ENCODE measurements at places on chromosomes 3 and 15.
A peak's percentile ranks its signal among the peaks of the same experiment; 100 is the strongest.

DNA sequence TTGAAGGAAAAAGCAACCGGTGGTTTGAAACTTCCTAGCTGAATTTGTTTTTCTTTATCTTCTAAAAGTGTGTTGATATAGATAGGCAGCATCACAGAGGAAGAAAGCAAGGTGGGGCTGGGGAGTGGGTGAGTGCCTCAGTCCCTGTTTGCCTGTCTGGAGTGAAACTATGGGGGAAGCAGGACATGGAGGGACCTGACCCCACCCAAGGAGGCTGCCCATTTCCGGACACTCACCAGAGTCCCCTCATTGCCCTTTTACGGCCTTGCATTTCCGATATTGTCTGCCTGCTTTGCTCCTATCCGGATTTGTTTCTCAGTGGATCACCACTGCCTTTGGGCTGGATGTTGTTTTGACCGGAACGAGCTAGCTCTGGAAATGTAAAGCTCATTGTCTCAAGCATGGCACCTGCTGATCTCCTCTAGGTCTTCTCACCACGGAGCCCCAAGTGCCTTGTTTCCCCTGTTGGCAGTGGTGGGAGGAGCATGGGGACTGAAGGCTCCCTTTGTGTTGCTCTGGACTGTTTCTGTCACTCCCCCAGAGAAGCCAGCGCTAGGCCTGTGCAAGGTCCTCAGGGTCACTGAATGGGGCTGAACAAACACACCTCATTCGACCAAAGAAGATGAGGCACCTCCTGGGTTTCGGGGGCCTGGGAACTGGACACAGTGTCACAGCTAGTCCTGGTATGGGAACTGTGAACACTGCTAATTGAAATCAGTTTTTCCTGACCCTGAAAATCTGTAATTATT, 7.0 kb downstream of the CLDN11 start:
- no peak for DNase-seq

GRCh38 chr3:144466114-144466513, 494.5 kb downstream of the DIPK2A start:
- DNase-seq: no peak

- DNase-seq: no peak
Observed at GRCh38 chr3:134852132-134852531, 57.1 kb downstream of the EPHB1 start.

DNA sequence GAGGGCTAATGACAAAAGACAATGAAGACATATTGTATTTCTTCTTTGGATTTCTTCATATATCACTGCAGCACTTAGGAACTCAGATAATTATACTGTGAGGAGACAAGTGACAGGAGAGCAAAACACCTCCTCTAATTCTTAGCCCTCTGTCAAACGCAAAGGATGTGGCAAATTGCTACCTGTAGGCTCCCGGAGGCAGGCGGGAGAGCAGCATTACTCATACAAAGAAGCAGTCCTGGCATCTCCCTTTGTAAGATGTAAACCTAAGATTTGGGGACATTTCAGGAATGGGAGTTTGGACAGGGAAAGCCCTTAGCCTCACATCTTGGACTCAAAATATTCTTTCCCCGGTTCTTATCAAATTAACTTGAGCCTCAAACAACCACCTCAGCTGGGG, 460.8 kb downstream of the SOX2 start:
- DNase-seq: no peak

DNA sequence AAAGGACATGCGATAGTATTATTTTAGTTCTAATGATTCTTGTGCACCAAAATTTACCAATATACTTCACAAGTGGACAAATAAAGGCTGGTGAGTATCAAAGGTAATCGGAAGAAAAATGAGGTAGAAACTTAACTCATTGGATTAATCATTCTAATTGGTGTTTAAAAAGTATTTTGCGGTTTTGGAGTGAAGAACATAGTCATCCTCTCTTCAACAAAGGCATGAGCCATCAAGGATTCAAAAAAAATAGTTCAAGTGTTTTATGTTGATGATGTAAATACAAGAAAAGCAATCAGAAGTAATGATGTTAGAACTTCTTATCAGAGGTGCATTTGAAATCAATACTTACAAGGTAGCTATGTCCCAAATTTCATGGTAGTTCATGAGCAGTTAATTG, 221.5 kb downstream of the P3H2 start:
- DNase-seq: no peak

DNA sequence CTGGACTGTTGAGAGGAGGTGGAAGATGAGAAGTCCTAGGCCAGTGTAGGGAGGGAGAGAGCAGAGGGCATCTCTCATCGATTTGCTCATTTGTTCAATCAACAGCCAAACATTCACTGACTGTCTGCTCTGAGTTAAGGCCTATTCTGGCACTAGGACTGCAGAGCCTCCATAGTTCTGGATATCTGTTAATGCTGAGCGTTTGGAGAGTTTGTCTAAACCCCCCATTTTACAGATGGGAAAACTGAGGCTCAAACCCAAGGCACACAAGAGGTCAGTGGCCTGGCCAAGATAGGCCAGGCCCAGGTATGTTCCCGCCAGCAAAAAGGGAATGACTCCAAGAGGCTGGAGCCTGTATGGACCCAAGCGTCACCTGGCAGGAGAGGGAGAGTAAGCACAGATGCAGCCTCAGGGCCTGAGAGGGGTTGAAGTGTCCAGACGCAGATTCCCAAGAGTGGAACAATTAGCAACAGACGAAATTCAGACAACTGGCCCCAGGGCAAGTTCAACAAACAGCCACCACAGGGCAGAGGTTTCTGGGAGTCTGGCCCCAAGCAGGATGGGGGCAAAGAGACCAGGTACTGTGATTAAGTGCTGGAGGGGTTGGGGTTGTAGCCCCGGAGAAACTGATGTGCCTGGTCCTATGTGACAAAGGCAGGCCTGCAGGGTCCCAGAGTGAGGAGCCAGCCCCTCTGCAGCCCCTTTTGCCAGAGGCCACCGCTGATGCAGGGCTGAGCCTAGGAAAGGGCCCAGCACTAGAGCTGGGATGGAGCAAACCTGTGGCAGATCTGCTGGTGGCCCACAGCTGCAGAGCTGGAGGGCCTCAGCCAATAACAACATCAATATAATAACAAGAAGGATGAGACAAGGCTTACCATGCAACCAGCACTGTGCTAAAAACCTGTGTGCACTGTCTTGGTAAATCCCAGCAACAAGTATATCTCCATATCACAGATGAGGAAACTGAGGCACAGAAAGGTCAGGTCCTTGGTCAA, 245.1 kb upstream of the TLE3 start:
- no peak for DNase-seq

GRCh38 chr3:134849561-134849960, 54.5 kb downstream of the EPHB1 start:
- DNase-seq: no peak

- no peak for DNase-seq
Observed at GRCh38 chr3:81086348-81086747, 675.1 kb downstream of the GBE1 start.

- no peak for DNase-seq
Observed at GRCh38 chr15:74402873-74403587, 30.7 kb downstream of the SEMA7A start.

DNA sequence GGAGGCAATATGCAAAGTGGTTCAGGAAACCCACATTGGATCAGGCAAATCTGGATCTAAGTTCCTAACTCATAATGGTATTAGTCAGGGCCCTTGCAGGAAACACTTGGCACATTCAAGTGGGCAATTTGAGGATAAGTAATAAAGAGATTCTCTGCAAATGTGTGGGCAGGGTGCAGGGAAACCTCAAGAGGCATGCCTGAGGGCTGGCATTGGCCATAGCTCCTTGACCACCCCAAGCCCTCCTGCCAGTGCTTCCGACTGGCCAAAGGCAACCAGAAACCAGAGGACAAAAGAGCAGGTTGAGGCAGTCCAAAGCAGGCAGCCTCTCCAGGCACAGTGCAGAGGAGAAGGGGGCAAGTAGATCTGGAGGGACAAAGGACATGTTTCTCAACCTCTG, 130.8 kb upstream of the SNTN start:
- DNase-seq: no peak

DNA sequence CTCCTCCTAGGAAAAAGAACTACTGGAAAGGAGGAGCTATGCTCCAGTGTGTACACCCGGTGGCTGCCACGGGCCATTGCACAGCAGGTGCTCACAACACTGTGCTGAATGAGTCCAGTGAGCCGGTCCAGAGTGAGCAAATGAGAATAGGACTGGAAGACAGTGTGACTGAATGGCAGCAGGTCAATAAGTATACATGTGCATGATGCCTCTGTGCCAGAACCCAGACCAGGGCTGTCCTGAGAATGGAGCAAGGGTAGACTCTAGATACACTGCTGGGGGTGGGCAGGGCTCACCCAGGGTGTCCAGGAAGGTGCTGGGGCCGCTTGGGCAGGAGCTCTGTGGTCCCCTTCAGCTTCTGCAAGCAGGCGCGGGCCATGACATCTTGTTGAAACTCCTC, 8.3 kb downstream of the POLG start:
- DNase-seq: no peak

GRCh38 chr15:80698676-80699075, 3.6 kb downstream of the ABHD17C start:
- no peak for DNase-seq

GRCh38 chr15:66019368-66019767, 150.1 kb downstream of the RAB11A start:
- no peak for DNase-seq

DNA sequence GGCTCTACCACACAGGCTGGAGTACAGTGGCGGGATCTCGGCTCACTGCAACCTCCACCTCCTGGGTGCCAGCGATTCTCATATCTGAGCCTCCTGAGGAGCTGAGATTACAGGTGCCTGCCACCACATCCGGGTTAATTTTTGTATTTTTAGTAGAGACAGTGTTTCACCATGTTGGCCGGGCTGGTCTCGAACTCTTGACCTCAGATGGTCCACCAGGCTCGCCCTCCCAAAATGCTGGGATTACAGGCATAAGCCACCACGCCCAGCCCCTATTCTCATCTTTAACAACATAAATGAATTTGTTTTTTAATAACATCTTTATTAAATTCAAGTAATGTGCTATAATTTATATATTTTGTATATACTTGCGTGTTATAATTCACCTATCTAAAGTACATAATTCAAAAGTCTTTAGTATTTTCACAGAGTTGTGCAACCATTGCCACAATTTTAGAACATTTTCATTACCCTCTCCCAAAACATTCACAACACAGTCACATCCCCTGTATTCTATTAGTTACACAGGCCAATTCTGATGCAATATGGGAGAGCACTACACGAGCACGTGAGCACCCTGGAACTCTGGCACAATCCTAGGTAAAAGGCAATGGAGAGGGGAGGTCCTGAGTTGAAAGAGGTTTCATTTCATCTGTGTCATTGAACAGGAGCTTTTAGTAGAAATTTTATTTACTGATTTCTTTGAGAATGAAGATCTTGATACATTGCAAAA, 21.2 kb upstream of the MTMR14 start:
- DNase-seq: no peak

- DNase-seq: no peak
Observed at GRCh38 chr3:85360742-85361387, 402.1 kb downstream of the CADM2 start.

GRCh38 chr3:181009225-181009624, 19.7 kb upstream of the DNAJC19 start:
- DNase-seq: no peak

- no peak for DNase-seq
Observed at GRCh38 chr3:180947761-180948390, 35.4 kb downstream of the FXR1 start.

DNA sequence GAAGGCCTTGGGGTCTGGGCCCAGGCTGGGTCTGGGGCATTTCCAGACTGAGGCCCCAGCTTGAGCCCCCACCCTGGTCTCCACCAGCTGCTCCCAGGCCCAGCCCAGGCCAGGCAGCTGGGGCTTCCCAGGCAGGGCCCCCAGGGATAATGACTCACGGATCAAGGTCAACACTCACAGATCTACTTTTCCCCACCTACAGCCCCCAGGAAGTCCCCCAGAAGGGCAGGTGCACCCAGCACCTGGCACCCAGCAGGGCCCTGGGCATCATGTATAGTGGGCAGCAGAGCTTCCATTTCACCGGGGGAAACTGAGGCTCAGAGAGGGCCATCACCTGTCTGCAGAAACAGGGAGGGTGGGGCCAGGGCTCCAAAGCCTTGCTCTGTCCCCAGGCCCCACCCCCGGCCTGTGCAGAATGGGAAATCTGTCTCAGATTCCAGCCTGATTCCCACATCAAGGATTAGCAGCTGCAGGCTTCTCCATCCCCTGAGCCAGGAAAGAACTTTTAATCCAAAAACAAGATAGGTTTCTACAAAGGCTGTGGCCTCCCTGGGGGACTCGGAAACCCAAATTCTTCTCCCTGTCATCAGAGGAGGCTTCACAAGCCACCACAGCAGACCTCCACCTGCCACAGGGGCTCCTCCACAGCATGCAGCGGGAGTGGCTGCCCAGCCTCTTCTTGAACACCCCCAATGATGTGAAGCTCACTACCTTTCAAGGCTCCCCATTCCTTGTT, 49.8 kb downstream of the IQSEC1 start:
- peak; percentile 61 for DNase-seq

DNA sequence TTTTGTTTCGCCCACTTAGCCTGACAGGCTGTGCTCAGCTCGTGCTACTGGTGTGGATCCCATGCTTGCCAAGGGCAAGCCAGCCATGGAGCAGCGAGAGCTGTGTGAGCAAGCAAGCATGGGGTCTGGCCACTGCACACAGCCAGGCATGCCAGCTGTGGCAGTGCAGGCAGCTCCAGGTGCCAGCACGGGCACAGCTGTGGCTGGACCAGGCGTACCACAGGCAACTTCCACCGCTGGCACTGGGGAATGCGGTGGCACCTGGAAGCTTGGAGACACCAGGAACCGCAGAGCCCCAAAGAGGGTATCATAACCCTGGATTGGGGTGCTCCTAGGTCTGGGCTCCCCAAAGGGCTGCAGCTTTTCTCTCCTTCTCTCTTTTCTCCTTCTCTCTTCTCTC, 4.3 kb upstream of the LIMD1 start:
- no peak for DNase-seq

DNA sequence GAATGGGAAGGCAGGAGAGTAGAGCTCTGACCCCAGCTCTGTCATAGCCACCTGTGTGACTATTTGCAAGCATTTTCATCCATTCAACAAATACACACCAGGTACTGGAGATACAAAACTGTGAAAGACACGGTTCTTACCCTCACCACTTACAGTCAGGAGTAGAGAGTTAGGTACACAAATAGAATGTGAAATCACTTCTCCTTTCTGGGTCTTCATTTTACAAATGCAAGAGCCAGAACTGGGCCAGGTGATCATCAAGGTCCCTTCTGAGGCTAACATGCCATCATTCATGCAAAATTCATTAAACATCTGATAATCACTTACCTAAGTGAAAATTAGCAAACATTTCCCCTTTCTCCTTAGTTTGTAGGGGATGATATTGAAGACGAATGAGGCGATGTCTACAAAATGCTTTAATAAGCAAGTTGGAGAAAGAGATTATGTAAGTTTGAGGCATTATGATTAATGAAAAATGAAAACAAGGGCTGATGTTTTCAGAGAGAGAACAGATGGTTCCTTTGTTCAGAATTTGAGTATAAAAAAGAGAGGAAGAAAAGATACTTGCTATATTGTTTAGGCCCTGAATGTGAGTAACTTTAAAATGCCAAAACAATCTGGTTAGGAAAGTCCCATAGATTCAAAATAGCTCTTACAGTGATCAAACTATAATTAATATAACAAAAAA, 88.6 kb downstream of the LPP start:
- no peak for DNase-seq

Measured in mesenchymal stem cell (in vitro differentiated cells and primary cell).